ENCODE measurements at places on chromosomes 2 and 18.

GRCh38 chr2:15177103-15177502 is 384.0 kb downstream of the NBAS start:
- no peak for DNase-seq

- no peak for DNase-seq
Measured at GRCh38 chr2:101517758-101518271, 42.9 kb upstream of the RFX8 start.

DNA sequence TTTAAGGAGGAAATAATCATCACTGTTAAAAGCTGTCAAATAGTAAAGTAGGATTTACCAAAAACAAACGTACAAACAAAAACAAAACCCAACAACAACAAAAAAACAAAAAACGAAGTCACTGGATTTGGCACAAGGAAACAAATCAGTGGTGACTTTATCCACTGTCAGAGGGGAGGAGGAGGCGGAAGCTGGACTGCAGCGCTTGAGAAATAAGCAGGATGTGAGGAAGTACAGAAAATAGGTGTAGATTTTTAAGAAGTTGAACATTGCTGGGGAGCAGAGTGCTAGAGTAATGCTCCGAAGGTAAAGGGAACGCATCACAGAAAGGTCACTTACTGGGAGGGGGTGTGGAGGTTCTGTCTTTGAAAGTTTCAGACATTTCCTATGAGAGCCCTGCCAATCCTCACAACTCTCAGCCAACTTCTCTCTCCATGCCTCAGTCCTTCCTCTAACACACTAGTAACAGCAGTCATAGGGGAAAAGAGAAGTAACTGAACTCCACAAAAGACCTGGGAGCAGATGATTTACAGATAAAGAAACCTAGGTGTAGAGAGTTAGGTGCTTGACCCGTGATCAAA is 220.2 kb upstream of the SMAD7 start:
- no peak for DNase-seq

- DNase-seq = no peak
Measured at GRCh38 chr18:57077005-57077765, 69.7 kb upstream of the BOD1L2 start.

- DNase-seq = peak; percentile 85
Measured at GRCh38 chr2:70089220-70089982, 2.1 kb downstream of the PCBP1 start.

- no peak for DNase-seq
Measured at GRCh38 chr18:24436939-24437338, 10.5 kb downstream of the IMPACT start.
